GM23248 (cell line): ENCODE measurements at places on chromosomes 4 and X. TPM values are rescaled to one million over a fixed set of nuclear protein-coding genes. Genes with fewer than 3 reads are reported as not detected.
A peak's percentile ranks its signal among the peaks of the same experiment; 100 is the strongest.

The CT45A6 gene
- not detected in 2 replicates for total RNA-seq

The CLIC2 gene
- total RNA-seq, result 0.11 TPM in 1 of 2 replicates, not detected in the other

The ALG13 gene
- total RNA-seq, result 32.3 and 46.8 TPM in 2 replicates

The SPANXA2 gene
- not detected in 2 replicates for total RNA-seq

The F8A2 gene
- not detected in 2 replicates for total RNA-seq

The PAGE4 gene
- total RNA-seq, result not detected in 2 replicates

The FMR1NB gene
- total RNA-seq, result not detected in 2 replicates

The FAM47C gene
- total RNA-seq, result not detected in 2 replicates

The FHDC1 gene
- total RNA-seq, result 0.22 and 0.25 TPM in 2 replicates

The TCEAL1 gene
- total RNA-seq, result 22.8 and 30.7 TPM in 2 replicates

The MGAT4D gene
- not detected in 2 replicates for total RNA-seq

- no peak overlapping the region for H3K27ac ChIP-seq
- no peaks in the 10 kb centered on the region for H3K4me1 ChIP-seq
- H3K27me3 ChIP-seq, result no peaks in the 10 kb centered on the region
- no peak overlapping the region for H3K4me3 ChIP-seq
- no peaks in the 10 kb centered on the region for H3K36me3 ChIP-seq
These were observed 226.1 kb upstream of the F9 start for GRCh38 chrX:139304471-139304870.

- no peak for DNase-seq
- no peaks in the 10 kb centered on the region for H3K36me3 ChIP-seq
- H3K27ac ChIP-seq, result no peak overlapping the region
- H3K4me3 ChIP-seq, result no peak overlapping the region
- no peaks in the 10 kb centered on the region for H3K27me3 ChIP-seq
These were observed 352.1 kb upstream of the GATB start for GRCh38 chr4:152112887-152113286.

DNA sequence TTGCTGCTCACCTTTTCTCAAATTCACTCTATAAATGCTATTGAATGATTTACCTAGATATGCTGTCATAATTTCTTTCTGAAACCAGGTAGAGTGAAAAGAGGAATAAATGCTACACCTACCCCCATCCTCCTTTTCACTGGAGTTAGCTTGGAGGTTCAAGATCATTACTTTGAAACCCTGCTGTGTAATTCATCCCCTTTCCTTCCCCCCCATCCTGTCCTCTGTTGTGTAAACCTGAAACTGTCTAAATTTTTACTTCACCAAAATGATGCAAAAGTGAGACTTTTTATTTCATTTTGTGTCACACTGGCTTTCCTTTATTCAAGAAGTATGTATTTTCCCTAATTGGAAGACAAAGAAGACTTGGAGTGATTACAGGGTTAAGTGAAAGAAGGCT is 5.4 kb downstream of the ZCCHC18 start:
- H3K27ac ChIP-seq, result no peak overlapping the region
- no peaks in the 10 kb centered on the region for H3K27me3 ChIP-seq
- no peaks in the 10 kb centered on the region for H3K4me1 ChIP-seq
- H3K36me3 ChIP-seq, result no peaks in the 10 kb centered on the region
- DNase-seq, result no peak
- H3K4me3 ChIP-seq, result no peak overlapping the region

DNA sequence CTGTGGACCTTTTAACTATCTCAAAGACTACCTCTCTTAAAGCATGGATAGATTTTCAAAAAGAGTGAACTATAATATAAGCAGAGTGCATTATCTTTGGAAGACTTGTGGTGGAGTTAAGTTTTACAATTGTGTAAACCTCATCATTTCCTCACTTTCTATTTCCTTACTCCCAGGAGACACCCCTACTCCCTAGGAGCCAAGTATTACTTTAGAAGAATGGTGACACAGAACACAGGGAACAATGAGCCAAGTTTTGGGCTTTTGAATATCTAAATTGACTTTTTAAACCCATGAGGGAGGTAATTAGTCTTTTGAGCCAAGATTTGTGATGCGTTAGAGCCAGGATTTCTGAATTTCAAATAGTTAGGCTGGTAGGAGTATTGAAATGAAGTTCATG is 78.9 kb upstream of the UNC5C start:
- no peaks in the 10 kb centered on the region for H3K27me3 ChIP-seq
- no peaks in the 10 kb centered on the region for H3K36me3 ChIP-seq
- H3K4me1 ChIP-seq, result no peaks in the 10 kb centered on the region
- no peak overlapping the region for H3K4me3 ChIP-seq

DNA sequence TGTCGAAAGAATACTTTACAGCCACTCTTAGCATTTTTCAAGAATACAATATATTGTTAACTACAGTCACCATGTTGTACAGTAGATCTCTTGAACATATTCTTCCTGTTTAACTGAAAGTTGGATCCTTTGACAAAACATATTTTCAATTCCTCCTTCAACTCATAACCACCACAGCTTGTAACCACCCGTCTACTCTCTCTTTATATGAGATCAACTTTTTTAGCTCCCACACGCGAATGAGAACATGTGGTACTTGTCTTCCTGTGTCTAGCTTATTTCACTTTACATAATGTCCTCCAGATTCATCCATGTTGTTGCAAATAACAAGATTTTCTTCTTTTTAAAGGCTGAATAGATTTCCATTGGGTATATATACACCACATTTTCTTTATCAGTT is 338.3 kb upstream of the IGFBP7 start:
- H3K27ac ChIP-seq, result no peak overlapping the region
- H3K4me1 ChIP-seq, result no peaks in the 10 kb centered on the region
- H3K27me3 ChIP-seq, result peaks cover 9% of the 10 kb centered on the region
- no peak overlapping the region for H3K4me3 ChIP-seq

DNA sequence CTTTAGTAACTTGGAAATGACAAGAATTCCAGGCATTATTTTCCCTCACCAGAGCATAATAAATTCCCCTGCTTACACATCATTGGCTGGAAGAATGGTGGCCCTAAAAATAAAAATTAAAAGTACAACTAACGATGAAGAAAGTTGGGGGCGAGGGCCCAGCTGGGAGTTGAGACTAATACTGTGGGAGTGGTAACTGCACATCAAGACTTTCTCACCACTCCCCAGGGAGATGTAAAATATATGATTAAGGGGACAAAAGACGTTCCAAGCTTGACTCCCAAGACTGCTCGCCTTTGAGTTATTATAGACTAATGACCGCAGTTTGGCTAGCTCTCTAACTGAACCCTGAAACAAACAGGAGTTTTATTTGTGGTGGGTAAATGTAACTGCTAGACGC is 30.0 kb downstream of the SMIM31 start:
- no peak for DNase-seq
- H3K27ac ChIP-seq, result no peak overlapping the region
- H3K27me3 ChIP-seq, result no peaks in the 10 kb centered on the region
- H3K4me1 ChIP-seq, result peaks cover 7% of the 10 kb centered on the region
- H3K36me3 ChIP-seq, result no peaks in the 10 kb centered on the region

- no peaks in the 10 kb centered on the region for H3K27me3 ChIP-seq
- H3K27ac ChIP-seq, result no peak overlapping the region
- H3K4me3 ChIP-seq, result no peak overlapping the region
These were observed 28.2 kb upstream of the RASSF6 start for GRCh38 chr4:73648478-73648877.

- H3K4me3 ChIP-seq, result no peak overlapping the region
- peak; percentile 26 for DNase-seq
- peaks cover 9% of the 10 kb centered on the region for H3K27me3 ChIP-seq
These were observed 51.6 kb upstream of the SETD7 start for GRCh38 chr4:139607502-139608060.

GRCh38 chr4:70571772-70572171 is 20.3 kb upstream of the AMBN start:
- no peak overlapping the region for H3K27ac ChIP-seq
- no peak overlapping the region for H3K4me3 ChIP-seq
- H3K27me3 ChIP-seq, result no peaks in the 10 kb centered on the region; the same call in 1 of the 2 replicates

DNA sequence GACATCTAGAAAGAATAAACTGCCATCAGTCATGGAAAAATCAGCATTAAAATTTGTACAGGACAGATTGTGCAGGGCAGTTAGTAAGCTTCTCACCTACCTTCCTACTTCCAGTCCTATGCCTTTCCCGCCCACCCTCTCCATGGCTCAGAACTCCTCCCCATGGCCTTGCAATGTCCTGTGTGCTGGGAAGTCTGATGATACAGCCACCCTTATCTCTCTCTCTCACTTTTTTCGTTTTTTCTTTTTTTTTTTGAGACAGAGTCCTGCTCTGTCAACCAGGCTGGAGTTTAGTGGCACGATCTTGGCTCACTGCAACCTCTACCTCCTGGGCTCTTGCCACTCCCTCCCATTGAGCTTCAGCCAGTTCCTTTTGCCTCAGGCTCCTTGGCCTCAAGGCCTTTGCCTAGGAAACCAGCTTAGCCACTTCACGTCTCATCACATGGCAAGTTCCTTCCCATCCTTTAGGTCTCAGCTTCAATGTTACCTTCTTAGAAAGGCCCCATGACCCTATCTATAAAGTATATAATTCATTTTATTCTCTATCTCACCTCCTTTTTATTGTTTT is 259.7 kb downstream of the NKX6-1 start:
- DNase-seq, result no peak
- H3K36me3 ChIP-seq, result no peaks in the 10 kb centered on the region
- 0 out of 2 replicates have a peak, but pooled peaks cover 9% of the 10 kb centered on the region for H3K27me3 ChIP-seq
- no peak overlapping the region for H3K4me3 ChIP-seq

GRCh38 chr4:140012688-140013486 is 141.1 kb downstream of the MAML3 start:
- no peak overlapping the region for H3K4me3 ChIP-seq
- no peaks in the 10 kb centered on the region for H3K36me3 ChIP-seq
- no peaks in the 10 kb centered on the region for H3K27me3 ChIP-seq
- peak; percentile 65 for DNase-seq
- peaks cover 8% of the 10 kb centered on the region; the same call in 1 of the 2 replicates for H3K4me1 ChIP-seq

DNA sequence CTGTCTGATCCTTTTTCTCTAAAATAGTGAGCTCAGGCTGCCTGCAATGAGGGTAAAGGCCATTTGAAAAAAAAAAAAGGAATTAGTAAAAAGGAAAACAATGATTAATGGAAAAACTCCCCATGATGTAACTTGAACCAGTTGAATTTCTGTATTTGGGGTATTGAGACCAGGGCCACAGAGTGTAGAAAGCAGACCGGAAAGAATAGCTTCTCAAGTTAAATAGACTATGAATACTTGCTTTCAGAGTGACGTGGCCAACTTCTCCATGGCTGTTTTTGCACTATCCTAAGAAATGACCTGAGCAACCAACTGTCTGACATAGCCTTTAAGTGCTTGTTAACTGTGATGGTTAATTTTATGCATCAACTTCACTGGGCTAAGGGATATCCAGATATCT is 222.1 kb upstream of the INTU start:
- no peaks in the 10 kb centered on the region for H3K36me3 ChIP-seq
- H3K4me3 ChIP-seq, result no peak overlapping the region
- no peaks in the 10 kb centered on the region for H3K27me3 ChIP-seq
- no peak overlapping the region for H3K27ac ChIP-seq
- DNase-seq, result no peak

DNA sequence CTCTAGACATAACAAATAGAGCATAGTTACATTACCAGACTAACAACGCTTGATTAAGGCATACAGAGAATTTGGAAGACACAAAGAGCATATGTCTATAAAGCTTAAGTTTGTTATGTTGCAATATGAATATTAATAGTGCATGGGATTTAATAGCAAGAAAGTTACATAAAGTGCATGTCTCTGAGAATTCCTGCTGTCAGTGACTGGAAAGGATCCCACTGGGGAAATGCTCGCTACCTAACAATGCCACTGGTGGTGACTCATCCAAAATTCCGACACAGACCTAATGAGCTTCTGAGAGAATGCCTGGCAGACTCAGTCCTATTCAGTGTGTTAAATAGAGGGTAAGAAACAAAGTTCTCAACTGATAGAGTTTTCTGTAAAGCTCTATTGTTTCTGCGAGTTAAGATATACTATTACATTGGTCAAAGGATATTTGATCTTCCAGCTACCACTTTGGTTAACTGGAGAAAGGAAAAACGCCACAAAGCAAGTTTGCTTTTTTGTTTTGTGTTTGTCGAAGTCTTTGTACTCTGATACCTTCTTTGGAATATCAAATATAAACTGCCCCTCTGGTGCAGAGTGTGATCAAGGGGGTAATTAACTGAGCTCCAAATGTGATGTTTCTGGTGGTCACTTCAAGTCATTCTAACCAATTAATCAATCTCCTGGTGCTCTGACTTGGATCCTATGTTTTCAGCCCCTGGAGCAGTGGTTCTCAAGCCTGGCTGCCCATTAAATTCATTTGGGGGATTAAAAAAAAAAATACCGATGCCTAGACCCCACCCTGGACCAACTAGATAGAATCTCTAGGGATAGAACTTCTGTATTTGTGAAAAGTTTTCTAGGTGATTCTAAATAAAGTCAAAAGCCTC is 107.9 kb downstream of the PALLD start:
- H3K4me1 ChIP-seq, result peaks cover 19% of the 10 kb centered on the region
- H3K36me3 ChIP-seq, result no peaks in the 10 kb centered on the region
- H3K27ac ChIP-seq, result peak overlapping the region; percentile 35
- H3K27me3 ChIP-seq, result no peaks in the 10 kb centered on the region

DNA sequence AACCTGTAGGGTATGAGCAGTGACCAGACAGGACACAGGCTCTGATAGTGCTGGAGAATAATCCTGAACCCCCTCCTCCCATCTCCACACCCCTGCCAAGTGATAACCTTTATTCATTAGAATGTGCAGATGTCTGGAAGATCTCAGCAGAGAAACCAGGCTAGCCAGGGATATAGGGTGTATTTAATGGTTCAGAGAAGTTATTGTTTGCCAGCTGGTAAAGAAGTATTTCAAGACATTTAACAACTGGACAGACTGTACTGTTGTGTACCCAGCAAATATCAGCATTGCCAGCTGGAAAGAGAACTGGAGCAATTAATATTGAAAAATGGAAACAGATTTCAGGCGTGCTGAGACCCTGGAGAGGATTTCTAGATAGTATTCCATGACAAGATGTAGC is 94.5 kb downstream of the RASGEF1B start:
- H3K4me1 ChIP-seq, result no peaks in the 10 kb centered on the region
- H3K36me3 ChIP-seq, result no peaks in the 10 kb centered on the region
- DNase-seq, result no peak
- no peak overlapping the region for H3K4me3 ChIP-seq
- H3K27ac ChIP-seq, result no peak overlapping the region

- no peak for DNase-seq
- no peaks in the 10 kb centered on the region for H3K4me1 ChIP-seq
- H3K4me3 ChIP-seq, result no peak overlapping the region
- no peaks in the 10 kb centered on the region for H3K36me3 ChIP-seq
- no peak overlapping the region for H3K27ac ChIP-seq
These were observed 102.4 kb upstream of the PLAC1 start for GRCh38 chrX:134760650-134761049.

GRCh38 chrX:94455782-94456181 is 781.8 kb downstream of the FAM133A start:
- DNase-seq, result no peak
- H3K4me3 ChIP-seq, result no peak overlapping the region
- H3K36me3 ChIP-seq, result no peaks in the 10 kb centered on the region
- H3K4me1 ChIP-seq, result no peaks in the 10 kb centered on the region

DNA sequence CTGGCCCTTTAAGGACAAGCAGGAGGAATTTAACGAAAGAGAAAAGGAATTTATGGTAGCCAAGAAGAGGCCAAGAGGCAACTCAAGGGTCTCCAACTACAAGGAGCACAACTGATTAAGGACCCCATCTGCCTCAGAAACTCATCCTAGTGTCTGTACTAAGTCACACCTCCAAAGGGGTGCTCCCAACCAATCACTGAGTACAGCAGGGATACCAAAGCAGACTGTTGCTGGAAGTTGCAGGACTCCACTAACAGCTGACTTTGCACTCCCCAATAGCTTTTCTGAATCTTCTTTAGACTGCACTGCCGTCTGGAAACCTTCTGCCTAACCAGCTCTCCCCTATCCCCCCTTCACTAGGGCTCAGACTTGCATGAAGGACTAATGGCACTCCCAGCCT is 50.6 kb downstream of the ATP11C start:
- H3K27ac ChIP-seq, result peak overlapping the region; percentile 95
- peaks cover 35% of the 10 kb centered on the region for H3K4me1 ChIP-seq
- H3K36me3 ChIP-seq, result no peaks in the 10 kb centered on the region

- no peaks in the 10 kb centered on the region for H3K27me3 ChIP-seq
- no peaks in the 10 kb centered on the region for H3K36me3 ChIP-seq
- no peak overlapping the region for H3K27ac ChIP-seq
- DNase-seq, result no peak
These were observed 105.9 kb downstream of the ARSJ start for GRCh38 chr4:113873508-113873907.
